ENCODE measurements at places on chromosomes 4 and X.

DNA sequence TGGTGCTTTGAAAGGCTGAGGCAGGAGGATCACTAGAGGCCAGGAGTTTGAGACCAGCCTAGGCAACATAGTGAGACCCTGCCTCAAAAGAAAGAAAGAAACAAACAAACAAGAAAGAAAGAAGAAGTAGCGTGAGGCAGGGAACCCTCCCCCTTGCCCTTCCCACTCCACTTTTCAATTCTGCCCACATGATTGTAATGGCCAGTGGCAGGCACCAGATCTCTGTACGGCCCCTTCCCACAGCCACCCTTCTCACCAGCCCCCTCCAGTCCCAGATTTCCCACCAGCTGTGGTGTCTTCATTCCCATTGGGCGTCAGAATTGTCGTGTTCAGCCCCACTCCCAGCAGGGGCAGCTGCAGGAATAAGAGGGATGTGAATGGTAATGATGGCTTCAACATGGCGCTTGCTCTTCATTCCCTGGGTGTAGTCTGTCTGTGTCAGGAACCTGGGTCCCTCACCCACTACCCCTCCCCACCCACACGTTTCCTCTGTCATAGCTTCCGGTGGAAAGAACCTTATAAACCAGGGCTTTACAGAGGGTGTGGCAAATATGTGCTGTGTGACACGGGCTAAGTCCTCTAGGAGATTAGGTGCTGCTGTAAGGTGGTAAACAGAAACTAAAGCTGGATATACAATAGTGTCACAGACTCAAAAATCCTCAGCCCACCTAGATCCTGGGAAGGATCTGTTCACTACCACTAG is at the start of gene IL2RG:
Gene IL2RG, minus strand, starts transcription at position 437 of the 703 bp plus-strand sequence. Its CDS starts 38 bp downstream, at position 399.
- peak; percentile 75 for DNase-seq

DNA sequence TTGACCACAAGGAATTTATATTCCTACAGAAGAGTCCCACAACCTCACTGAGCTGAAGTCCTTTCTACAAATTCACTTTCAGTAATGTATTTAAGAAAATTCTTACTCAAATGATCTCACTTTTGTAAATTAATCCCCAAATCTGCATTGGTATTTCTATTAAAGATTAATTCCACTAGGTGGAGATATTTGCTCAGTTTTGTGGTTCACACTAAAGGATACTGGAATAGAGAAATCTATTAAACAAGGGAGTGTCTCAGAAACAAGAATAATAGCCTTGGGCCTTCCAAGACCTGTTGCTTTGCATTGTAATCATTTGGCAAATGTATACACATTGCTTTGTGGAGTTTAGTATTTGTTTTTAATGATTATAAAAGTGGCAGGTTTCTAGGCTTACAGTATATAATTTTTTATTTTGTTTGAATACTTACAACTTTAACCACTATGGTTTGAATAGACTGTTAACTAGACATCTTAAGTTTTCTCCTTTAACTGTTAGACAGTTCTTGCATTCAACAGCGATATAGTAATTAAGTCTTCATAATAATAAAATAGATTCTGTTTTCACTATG is 25.9 kb downstream of the CFAP299 start:
- no peak for DNase-seq

- DNase-seq: no peak
Observed at GRCh38 chr4:108029731-108030130, 40.0 kb downstream of the HADH start.

GRCh38 chr4:18294021-18294420 is 272.5 kb upstream of the LCORL start:
- DNase-seq: no peak

DNA sequence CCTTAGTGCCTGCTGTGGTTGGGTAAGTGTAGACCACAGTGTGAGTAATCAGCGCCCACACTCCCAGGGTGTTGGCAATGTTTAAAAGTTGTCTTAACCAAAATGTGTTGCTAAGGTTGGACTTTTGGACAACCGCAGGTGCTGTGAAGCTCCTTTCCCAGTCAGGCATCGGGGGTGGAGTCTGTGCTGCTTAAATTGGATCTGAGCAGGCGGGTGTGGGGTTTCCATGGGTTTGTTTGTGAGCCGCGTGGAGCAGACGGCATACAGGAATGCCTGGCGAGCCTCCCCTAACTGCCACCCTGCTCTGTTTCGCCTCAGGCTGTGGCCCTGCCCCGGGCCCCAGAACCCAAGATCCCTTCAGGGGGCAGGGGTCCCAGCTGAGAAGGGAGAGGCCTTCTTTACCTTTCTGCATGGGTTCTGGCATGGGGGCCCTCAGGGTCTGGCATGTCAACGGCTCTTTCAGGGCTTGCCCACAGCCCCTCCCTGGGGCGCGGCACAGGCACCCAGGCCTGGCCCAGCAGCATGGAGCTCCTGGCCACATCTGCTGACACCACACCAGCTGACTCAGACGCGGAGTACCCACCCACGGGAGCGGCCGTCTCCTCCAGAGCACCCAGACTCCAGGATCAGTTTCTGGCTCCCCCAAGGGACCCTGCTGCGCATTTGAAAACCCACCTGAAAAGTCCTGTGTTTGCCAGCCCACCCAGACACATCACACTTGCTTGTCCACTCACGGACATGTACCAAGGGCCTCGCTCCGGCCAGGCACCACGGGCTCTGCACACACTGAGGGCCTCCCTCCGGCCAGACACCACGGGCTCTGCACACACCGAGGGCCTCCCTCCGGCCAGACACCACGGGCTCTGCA is 5.1 kb upstream of the SPON2 start:
- DNase-seq: no peak

GRCh38 chr4:26217961-26218676 is 102.7 kb upstream of the RBPJ start:
- DNase-seq: no peak

GRCh38 chrX:106774981-106775380 is 27.5 kb upstream of the TBC1D8B start:
- no peak for DNase-seq

- DNase-seq: no peak
Observed at GRCh38 chr4:59818656-59819055, 1381.5 kb upstream of the ADGRL3 start.
